ENCODE measurements at places on chromosomes 7 and 10. TPM values are rescaled to one million over a fixed set of nuclear protein-coding genes. Genes with fewer than 3 reads are reported as not detected.

GRCh38 chr7:101608772-101609713, 20.1 kb downstream of the MYL10 start:
- no peak for DNase-seq

FAM25A gene
- total RNA-seq = not detected

POMZP3 gene
- 9.8 TPM for total RNA-seq

GRCh38 chr7:141407893-141408292, 143.3 kb upstream of the AGK start:
- no peak for DNase-seq

DNA sequence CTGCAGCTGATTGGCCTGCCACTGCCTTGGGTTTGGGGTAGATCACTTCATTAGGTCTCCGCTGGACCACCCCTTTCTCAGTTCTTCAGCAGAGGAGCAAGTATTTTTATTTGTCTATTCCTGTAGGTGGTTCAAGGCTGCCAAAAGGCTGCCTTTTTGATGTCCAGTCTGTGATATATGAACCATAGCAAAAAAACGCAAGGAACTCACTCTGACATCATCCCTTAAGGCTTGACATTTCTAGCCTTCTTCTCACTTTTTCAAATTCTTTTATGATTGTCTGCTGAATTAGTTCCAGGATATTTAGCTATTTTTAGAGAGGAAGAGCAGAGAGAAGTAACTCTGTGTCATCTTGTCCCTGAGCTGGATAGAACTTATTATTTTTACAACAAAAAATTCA, 269.2 kb downstream of the BAMBI start:
- DNase-seq = no peak

GRCh38 chr10:17984056-17984455, 32.3 kb downstream of the SLC39A12 start:
- DNase-seq = no peak

DNA sequence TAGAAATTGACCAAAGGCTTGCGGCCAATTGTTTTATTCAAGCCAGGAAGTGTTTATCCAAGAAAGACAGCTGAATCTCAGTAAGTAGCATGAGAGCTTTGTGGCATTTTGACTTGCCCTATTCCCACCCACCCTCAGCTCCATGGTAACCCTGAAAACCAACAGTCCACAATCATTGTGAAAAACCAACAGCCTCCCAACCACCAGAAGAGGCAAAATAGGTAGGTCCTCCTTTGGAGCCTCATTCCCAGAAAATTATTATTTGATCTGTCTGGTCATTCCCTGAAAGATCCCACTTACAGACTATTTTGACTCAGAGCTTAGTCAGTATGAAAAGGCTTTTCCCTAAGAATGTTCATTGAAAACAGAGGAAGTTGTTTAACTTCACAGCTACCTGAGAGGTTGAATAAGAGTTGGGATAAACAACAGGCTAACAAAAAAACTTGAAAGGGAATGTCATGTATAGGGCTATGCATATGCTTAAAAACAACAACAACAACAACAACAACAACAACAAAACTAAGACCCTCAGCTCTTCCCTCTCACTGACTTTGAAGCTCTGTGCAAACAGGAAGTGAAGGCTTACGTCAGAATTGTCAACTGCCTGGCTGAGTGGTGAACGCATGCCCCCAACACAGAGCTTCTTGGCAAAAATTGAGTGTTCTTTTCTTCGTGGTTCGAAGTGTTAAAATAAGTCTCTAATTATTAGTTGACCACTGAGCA, 11.2 kb downstream of the KPNA7 start:
- DNase-seq = no peak

GRCh38 chr7:137975221-137975620, 26.7 kb downstream of the CREB3L2 start:
- DNase-seq = no peak

TRIM50 gene
- total RNA-seq = 0.71 TPM

- no peak for DNase-seq
These were observed 91.1 kb downstream of the CH25H start for GRCh38 chr10:89115876-89116627.

CHAT gene
- total RNA-seq = not detected

DNA sequence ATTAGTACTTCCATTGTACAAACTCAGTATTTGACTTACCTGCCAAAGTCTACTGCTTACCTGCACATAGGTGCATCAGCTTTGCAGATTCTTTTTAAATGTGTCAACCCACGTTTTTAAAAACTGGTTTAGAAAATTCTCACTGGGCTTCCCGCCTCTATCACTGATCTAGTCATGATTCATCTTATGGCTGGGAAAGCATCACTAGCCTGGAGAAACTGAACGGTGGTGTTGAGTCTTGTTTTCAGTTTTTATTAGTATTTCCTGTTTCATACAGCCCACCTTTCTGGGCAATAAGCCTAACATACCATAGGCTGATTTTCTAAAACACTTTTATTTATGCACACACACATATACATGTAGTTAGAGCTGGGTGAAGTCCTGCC, 19.7 kb downstream of the DOCK1 start:
- DNase-seq = no peak

GRCh38 chr7:79548727-79549126, 95.3 kb upstream of the MAGI2 start:
- no peak for DNase-seq

XRCC2 gene
- 0.29 TPM for total RNA-seq

GRCh38 chr10:116044801-116045248, 228.2 kb downstream of the GFRA1 start:
- no peak for DNase-seq

DNA sequence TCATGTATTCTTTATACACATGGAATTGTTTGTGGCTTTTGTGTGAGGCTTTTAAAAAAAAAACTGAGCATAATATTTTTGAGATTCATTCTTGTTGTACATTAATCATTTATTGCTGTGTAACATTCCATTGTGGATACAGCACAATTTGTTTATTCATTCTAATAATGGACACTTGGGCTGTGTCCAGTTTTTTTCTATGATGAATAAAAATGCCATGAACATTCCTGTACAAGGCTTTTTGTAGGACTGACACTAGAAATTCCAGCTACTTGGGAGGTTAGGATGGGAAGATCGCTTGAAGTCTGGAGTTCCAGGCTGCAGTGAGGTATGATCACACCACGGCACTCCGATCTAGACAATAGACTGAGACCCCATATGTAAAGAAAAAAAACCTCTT, 254.3 kb upstream of the CACNA2D1 start:
- no peak for DNase-seq

DNA sequence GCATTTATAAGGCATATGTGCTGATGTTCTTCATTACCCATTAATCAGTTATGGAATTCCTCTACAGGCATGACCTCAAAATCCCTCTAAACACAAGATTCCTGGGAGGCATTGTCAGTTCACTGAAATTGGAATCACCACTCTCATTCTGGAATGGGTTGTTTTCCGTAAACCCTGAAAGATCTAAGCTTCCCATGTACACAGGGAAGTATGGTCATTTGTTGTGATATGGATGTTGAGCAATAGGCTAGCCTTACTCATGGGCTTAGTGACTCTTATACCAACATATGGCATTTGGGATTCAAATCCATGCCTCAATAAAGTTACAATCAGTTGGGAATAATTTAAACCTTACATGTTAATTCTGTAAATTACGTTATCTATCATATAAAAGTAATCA, 258.0 kb downstream of the XPNPEP1 start:
- DNase-seq = no peak

- DNase-seq = no peak
These were observed 81.8 kb upstream of the CTTNBP2 start for GRCh38 chr7:117955046-117955445.

DNA sequence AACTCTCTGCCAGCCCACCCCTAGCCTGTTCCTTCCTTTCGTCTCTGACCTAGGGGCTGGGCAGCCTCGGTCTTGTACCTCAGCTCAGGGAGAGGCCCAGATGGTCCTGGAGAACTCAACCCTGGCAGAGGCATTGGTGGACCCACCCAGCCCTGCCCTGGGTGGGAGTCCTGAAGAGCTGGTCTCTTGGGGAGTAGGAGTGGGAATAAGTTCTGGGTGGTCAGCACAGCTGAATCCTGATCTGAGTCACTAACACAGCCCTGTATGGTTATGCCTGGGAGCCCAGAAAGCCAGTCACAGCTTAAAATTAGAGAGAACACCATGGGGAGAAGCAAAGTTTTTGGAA, 84.0 kb downstream of the SORBS1 start:
- no peak for DNase-seq

GRCh38 chr10:35993591-35994515, 351.8 kb upstream of the FZD8 start:
- no peak for DNase-seq

Measured in mesenteric fat pad (tissue), 1 donor.